ENCODE measurements at places on chromosomes 12 and 14. TPM values are rescaled to one million over a fixed set of nuclear protein-coding genes. Genes with fewer than 3 reads are reported as not detected.

DNA sequence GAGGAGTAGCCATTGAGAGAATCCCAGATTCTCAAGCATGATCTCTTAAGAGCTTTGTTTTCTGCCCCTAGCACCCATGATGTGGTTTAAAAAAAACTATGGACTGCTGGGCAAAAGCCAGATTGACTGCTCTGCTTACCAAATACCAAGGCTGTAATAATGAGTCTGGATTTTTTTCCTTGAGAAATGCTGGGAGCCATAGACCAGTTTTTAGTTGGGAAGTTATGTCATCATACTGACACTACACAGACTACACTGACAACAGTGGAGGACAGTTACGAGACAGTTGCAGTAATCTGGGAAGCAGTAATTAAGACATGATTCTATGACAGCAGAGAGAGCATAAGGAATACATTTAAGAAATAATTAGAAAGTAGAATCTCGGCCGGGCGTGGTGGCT is 35.8 kb downstream of the SPATA7 start:
- DNase-seq: peak; percentile 2

NRIP2 gene
- total RNA-seq: 0.64 TPM

RD3L gene
- total RNA-seq: not detected

GRCh38 chr14:53599221-53599945 is 357.2 kb downstream of the BMP4 start:
- peak; percentile 48 for DNase-seq

- no peak for DNase-seq
Measured at GRCh38 chr12:52602552-52602951, 1.3 kb upstream of the KRT72 start.

DNA sequence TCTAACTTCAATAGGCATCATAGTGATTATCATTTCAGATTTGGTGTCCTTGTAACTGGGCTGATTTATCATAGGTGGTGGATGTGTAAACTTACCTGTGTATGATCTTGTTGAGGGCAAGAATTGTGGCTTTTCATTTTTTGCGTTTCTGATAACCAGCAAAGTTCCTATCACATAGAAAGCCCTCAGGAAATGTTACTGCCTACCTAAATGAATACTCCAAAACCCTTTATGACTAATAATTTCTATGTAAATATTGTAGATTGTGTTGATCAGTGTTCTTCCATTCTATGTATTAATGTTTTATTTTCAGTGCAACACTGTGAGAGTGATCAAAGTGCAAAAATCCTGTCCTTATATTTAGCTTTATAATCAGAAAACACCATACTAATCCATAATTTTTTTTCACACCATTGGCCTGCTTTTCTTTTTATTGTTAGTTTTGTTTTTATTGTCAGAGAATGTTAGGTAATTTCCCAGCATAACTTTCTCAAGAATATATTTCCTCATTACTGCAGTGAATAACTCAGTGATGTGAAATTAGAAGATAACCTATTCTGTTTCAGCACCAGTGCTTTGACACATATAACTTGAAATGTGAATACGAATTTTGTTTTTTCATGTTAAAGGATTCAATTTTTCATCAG is 94.1 kb downstream of the GPHN start:
- DNase-seq: no peak

SOAT2 gene
- total RNA-seq: not detected

- DNase-seq: peak; percentile 61
Measured at GRCh38 chr12:12398026-12398859, 41.4 kb downstream of the BORCS5 start.
